A549 treated with GW870086 at 1 μM for 4 hours (cell line): ENCODE measurements at places on chromosomes 1 and 21. TPM values are rescaled to one million over a fixed set of nuclear protein-coding genes. Genes with fewer than 3 reads are reported as not detected.

The SPSB1 gene
- total RNA-seq = 22.9 to 29.5 TPM (median 27.7 TPM) in 5 replicates

The ADAM30 gene
- not detected in 5 replicates for total RNA-seq

The ATP6V1G3 gene
- total RNA-seq = not detected in 5 replicates

The MYCL gene
- total RNA-seq = 1.3 to 1.7 TPM (median 1.5 TPM) in 5 replicates

The CD84 gene
- total RNA-seq = not detected in 5 replicates

The PLA2G2C gene
- total RNA-seq = not detected in 5 replicates

The JAM2 gene
- not detected in 5 replicates for total RNA-seq

The ITLN1 gene
- not detected in 5 replicates for total RNA-seq

The ARHGEF10L gene
- total RNA-seq = 5.5 to 8.0 TPM (median 7.5 TPM) in 5 replicates

The THEM4 gene
- 13.9 to 14.4 TPM (median 14.3 TPM) in 5 replicates for total RNA-seq
